T1000 (cell line): ENCODE measurements at places on chromosomes 13 and 19.
A peak's percentile ranks its signal among the peaks of the same experiment; 100 is the strongest.

- DNase-seq, result no peak
Observed at GRCh38 chr13:39684531-39685137, 29.2 kb downstream of the COG6 start.

- no peak for DNase-seq
Observed at GRCh38 chr13:81568824-81569223, 1227.9 kb upstream of the SPRY2 start.

DNA sequence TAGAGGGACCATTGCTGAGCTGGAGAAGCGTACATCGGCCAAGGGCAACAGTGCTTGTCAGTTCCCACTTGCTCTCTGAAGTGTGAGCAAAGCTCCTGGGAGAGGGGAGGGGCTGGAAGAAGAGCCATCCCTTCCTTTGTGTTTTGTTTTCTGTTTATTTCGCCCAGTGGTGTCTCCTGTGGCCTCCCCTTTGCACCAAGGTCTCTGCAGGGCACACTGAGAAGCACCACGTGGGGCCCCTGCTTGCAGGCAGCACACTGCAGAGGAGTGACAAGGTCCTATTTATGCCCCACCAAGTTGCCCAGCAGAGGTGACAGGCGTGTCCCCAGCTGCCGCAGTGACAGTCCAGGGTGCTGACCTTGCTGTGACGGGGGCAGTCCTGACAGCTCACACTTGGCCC, 24.0 kb downstream of the GRIN2D start:
- no peak for DNase-seq

- DNase-seq, result no peak
Observed at GRCh38 chr13:40197936-40198595, 468.4 kb downstream of the FOXO1 start.

DNA sequence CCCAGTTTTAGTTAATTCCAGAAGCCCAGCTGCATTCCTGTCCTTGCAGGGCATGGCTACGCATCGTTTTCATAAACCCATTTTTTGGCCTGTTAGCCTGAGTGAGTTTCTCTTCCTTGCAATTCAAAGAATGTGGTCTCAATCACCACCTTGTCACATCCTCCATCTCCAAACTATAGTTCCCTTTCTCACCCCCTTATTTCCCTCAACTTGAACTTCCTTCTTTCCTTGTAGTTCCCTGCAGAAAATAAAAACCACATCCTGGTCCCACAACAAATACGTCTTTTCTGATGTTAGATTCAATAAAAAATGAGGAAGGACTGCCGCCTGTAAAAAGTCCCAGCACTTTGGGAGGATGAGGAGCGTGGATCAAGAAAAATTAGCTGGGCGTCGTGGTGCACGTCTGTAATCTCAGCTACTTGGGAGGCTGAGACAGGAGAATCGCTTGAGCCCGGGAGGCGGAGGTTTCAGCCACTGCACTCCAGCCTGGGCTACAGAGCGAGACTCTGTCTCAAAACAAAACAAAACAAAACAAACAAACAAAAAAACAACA, 13.2 kb downstream of the ADGRE3 start:
- no peak for DNase-seq

DNA sequence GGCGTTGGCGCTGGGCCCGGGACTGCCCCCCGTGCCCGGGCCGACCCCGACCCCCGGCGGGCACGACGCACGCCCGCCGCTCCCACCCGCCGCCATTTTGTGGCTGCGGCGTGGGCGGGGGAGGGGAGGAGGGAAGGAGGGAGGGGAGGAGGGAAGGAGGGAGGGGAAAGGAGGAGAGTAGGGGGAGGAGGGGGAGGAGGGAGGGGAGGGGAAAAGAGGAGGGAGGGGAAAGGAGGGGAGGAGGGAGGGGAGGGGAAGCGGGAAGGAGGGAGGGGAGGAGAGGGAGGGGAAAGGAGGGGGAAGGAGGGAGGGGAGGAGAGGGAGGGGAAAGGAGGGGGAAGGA, at the start of gene BTBD2:
Gene BTBD2 (minus strand): TSS at position 107 of the 343 bp plus-strand sequence. CDS start 11 bp downstream, at position 96.
- no peak for DNase-seq

DNA sequence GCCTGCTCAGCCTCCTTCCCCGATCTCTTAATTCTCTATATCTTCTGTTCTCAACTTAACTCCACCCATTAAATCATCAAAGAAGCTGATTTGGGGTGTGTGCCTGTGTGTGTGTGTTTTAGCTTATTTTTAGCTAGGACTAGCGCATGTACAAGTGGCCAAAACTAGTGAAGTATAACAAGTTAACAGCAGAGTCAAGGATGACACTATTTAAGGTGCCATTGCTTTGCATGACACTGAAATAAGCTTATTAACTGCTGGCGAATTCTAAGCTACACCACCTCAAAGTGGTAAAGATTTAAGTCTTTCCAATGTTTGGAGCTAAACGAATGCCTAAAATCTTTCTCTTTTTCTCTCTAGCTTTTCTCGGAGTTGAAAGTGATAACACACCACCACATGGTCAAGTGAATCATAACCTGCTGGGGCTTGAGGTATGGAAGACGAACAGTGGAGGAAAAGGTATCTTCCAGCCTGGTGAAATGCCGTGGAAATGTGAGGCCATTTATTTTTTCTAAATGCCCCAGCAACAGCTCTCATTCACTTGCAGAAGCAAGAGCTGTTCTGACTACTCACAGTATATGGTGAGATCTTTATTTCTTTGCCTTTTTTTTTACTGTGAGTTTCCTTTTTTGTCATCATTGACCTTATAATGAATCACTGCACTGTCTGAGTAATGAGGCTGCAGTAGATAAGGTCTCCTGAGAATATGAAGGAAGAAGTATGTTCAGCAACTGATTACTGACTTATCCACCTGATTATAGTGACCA, 570.3 kb downstream of the PCDH9 start:
- no peak for DNase-seq

DNA sequence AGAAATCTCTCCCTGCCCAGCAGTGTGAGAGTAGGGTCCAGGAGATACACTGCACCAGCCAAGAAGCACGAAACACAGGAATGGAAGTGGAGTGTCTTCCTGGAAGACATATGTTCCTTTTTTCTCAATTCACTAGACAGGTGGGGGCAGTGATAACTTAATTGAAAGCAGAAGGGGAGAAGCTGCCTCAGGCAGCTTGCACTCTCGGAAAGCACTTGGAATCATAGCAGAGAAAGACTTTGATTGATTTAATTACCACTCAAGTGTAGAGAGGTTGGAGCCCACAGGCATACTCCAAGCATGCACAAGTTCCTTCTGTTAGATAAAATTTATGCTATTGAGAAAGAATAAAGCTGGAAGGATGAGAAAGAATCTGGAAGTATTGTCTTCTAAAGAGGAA, 249.4 kb downstream of the SLITRK6 start:
- DNase-seq, result no peak

DNA sequence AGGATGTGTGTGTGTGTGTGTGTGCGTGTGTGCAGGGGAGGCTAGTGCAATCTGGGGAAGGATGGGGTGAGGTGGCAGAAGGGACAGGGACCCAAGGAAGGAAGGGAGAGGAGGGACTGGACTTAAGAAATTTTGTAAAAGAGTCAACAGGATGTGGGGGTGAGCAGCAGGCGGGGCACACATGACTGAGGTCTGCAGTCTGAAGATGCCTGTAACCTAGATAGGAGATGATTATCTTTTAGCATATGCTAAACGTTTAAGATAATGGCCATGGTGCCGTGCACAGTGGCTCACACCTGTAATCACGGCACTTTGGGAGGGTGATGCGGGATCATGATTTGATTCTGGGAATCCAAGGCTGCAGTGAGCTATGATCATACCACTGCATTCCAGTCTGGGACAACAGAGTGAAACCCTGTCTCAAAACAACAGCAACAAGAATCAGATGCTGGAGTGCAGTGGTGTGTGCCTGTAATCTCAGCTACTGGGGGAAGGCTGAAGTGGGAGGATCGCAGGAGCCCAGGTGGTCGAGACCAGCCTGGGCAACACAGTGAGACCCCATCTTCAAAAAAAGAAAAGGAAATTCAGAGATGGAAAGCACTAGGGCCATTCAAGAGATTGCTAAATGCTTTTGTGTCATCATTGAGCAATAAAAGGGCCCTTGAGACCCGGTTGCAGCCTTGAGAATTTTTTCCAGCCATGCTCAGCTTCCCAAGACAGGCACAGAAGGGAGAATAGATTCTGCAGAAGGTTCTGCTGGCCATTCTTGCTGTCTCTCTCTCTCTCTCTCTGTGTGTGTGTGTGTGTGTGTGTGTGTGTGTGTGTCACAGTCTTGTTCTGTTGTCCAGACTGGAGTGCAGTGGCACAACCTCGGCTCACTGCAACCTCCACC, 3.8 kb upstream of the ZNF414 start:
- DNase-seq, result no peak

DNA sequence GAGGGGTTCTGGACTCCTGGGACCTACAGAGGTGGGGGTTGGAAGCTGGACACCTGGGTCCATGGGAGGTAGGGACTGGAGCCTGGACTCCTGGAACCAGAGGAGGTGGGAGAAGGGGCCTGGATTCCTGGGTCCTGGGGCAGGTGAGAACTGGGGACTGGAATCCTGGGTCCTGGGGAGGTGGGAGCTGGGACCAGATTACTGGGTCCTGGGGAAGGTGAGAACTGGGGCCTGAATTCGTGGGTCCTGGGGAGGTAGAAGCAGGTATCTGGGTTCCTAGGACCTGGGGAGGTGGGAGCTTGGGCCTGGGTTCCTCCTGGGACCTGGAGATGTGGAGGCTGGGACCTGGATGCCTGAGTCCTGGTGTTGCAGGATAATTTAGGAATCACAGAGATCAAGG, 653 bp downstream of the CLEC4M start:
- DNase-seq, result no peak

GRCh38 chr13:28529836-28530235, 34.9 kb upstream of the FLT1 start:
- DNase-seq, result no peak

DNA sequence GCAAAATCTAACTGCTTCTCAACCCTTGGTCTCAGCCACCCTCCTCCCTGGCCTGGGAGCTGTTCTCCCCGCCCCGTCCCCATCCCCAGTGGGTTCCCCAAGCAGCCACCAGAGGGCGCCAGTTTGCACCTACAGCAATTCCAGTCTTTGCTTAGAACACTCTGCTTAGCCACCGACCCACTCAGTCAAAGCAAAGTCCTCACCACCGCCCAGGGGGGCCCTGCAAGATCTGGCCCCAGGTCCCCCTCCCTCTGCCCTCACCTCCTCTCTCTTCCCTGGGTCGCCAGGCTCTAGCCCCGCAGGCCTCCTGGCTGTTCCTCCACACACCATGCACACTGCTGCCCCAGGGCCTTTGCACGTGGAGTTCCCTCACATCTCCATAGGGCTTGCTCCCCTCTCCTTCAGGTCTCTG, 12.4 kb downstream of the TMEM143 start:
- DNase-seq, result no peak

DNA sequence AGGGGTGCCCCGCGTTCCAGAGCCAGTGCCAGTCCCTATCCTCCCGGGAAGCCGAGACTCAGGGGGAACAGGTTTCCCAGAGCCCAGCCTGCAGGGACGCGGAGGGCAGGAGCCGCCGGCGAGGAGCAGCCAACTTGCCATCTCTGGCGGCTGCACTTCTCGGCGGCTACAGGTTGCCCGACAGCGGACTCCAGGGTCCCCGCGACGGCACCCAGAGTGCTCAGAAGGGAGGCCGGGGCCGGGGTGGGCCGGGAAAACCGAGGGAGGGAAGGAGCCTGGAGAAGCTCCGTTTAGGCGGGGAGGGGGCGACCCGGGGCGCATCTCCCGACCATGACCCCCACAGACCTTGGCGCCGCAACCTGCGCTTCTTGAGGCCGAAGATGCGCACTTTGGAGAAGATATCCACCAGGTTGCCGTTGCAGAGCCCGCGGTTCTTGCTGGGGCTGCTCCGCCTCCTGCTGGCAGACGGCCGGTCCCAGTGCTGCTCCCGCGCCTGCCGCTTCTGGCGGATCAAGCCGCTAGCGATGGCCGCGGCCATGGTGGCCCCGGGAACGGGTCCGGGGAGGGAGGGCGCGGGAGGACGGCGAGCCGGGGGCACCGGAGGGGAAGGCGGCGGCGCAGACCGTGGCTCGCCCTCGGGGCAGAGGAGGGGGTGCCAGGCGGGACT, 463.8 kb downstream of the ITGBL1 start:
- no peak for DNase-seq

GRCh38 chr19:47111006-47111621, 2.5 kb downstream of the ZC3H4 start:
- no peak for DNase-seq

GRCh38 chr19:48182434-48182833, 12.0 kb downstream of the ZSWIM9 start:
- DNase-seq, result no peak

GRCh38 chr19:13913352-13913751, 7.4 kb downstream of the CC2D1A start:
- DNase-seq, result no peak

- no peak for DNase-seq
Observed at GRCh38 chr19:18466354-18466753, 28.4 kb upstream of the ISYNA1 start.

GRCh38 chr13:81664872-81665271, 1323.9 kb upstream of the SPRY2 start:
- no peak for DNase-seq

- DNase-seq, result no peak
Observed at GRCh38 chr19:55308281-55308680, 16.9 kb downstream of the TMEM150B start.

GRCh38 chr13:112454648-112455334, 78.6 kb downstream of the SPACA7 start:
- DNase-seq, result no peak

GRCh38 chr19:40704491-40705361, 12.0 kb downstream of the COQ8B start:
- no peak for DNase-seq

GRCh38 chr13:97879646-97880310, 73.7 kb upstream of the IPO5 start:
- peak; percentile 6 for DNase-seq

- DNase-seq, result no peak
Observed at GRCh38 chr13:40155201-40155600, 499.7 kb downstream of the COG6 start.

GRCh38 chr13:61531383-61532065, 115.9 kb upstream of the PCDH20 start:
- DNase-seq, result no peak

DNA sequence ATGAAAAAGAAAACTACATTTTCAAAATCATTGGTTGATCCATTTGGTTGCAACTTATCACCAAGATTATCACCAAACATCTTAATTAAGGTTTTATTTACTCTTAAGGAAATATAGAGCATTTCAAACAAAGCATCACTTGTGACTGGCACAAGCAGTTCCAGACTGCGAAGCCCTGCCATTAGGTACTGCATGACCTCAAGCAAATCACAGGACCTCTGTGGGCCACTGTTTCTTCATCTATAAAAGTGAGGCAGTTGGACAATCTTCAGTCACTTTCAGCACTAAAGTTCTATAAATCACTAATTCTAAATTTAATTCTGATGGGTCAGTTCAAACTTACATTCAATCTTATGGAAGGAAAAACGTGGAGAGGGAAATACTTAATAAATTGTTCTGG, 2.0 kb downstream of the ELF1 start:
- DNase-seq, result no peak

DNA sequence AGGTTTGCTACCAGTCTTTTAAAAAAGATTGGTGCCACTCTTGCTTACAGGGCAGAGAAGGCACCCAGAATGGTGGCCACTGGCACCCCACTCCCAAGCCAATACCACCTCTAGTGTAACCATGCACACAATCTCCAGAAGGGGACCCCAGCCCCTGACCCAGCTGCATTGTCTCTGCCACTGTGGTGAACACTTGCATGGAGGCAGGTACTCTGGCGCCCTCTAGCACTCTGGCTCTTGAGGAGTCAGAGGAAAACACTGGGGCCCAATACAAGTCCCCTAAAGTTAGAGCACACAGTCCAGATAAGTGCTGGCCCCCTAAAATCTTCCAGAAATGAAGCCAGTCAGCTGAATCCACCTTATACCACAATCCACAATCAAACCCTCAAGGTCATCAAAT, 6.0 kb downstream of the ERVV-1 start:
- DNase-seq, result no peak

GRCh38 chr19:50817941-50818858, 5.4 kb downstream of the KLK1 start:
- DNase-seq, result no peak

GRCh38 chr19:31717269-31717923, 368.2 kb upstream of the TSHZ3 start:
- DNase-seq, result no peak
